Epithelial cell of proximal tubule (primary cell): ENCODE measurements at places on chromosomes 1 and 21. TPM values are rescaled to one million over a fixed set of nuclear protein-coding genes. Genes with fewer than 3 reads are reported as not detected.

DNA sequence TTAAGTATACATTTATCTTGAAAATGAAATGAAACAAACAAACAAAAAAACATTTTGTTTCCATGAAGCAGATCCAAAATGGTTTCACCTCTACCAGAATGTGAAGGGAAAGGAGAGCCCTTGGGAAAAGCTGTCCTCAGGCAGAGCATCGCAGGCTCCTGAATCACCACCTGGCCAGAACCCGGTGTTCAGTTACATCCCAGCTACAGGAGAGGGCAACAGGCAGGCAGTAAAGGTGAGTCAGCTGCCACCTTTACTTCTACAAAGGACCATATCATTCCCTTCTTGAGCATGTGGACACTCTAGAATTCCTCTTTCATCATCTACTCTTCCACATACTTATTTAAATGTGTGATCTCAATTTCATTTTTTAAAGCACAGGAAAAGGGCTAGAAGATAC, 151.2 kb downstream of the PIGK start:
- no peak for DNase-seq

DNA sequence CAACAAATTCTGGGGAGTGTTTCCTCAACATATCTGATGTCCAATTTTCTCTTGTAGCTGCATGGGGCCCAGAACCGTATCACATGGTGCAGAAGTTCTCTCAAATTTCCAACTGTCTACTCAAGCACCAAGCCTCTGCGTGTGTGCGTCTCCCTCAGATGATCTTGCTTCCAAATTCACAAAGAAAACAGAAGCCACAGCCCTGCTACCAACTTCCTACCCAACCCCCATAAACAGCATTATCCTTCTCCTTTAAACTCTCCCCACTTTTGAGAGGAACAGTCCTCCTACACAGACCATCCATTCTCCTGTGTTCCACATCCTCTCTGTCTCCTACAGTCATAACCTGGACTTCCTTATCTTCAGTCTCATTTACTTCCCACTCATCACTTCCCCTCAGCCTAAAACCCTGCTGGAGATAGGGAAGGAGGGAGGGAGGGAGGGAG, 354.1 kb downstream of the SMYD3 start:
- DNase-seq, result no peak

GRCh38 chr1:20271498-20272400, 18.9 kb upstream of the VWA5B1 start:
- DNase-seq, result no peak

Gene DMRTA2
- not detected in 2 replicates for total RNA-seq

Gene IGSF21
- total RNA-seq, result not detected in 2 replicates

Gene CR1L
- total RNA-seq, result not detected in 2 replicates
